ENCODE measurements at places on chromosomes 7 and 10.

GRCh38 chr10:112689327-112690072 is 242.5 kb downstream of the VTI1A start:
- DNase-seq, result no peak

GRCh38 chr10:131144711-131145375 is 166.7 kb downstream of the TCERG1L start:
- no peak for DNase-seq

DNA sequence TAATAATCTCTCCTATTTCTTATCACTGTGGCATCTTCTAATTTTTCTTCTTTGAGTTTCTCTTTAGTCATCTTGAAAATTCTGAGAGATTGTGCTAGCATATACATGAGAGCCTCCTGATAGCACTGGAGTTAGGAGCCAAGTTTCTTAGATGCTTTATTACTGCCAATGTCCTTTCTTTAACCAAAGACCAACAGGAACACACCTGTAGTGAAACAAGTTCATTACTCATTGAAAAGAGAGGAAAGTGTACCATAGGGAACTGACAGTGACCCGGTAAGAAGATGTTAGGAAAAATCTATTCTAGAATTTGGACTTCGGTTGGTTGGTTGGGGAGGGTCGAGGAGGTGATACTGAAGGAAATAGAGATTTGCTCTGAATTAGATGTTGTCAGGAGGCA is 27.1 kb upstream of the CD36 start:
- DNase-seq, result no peak

- DNase-seq, result peak; percentile 80
These were observed 41.6 kb upstream of the FHIP2A start for GRCh38 chr10:114779803-114780576.

DNA sequence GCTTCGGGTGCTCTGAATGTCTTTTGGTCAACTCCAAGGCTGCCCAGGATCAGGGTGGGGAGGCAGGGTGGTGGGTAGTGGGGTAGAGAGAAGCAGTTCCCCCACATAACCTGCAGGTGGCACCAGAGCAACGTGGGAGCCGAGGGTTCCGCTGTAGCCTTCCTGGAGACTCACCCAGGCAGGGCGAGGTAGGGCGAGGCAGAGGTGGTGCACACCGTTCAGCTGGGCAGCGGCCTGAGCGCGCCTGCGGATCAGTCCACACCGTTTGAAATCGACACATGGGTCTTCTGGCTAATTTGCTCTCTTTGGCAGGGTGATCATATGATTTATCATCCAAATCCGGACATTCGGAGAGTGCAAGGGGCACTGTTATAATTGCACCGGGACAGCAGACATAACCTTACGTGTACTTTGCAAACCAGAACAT is 41.4 kb upstream of the MAP3K8 start:
- DNase-seq, result no peak

GRCh38 chr10:3525832-3526449 is 259.1 kb downstream of the KLF6 start:
- DNase-seq, result peak; percentile 98

- no peak for DNase-seq
These were observed 132.7 kb downstream of the KCNMA1 start for GRCh38 chr10:77504873-77505257.

DNA sequence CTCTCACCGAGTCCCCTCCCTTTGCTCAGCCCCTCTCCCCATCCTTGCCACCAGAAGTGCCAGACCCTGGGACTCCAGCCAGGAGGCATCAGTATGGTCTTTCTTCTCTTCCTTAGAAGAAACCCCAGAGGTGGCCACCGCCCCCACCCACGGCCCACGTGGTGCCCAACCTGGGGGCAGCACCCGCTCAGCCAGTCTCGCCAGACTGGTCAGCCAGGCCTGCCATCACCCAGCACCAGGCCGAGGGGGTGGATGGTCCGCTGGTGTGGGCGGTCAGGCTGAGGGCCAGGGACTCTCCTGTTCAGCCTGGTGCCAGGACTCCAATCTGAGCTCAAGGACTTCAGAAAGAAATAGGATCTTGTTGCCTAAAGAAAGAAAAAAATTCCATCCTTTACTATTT is 5.8 kb upstream of the CLDN4 start:
- no peak for DNase-seq

GRCh38 chr10:58645416-58646146 is 132.9 kb downstream of the BICC1 start:
- DNase-seq, result no peak

DNA sequence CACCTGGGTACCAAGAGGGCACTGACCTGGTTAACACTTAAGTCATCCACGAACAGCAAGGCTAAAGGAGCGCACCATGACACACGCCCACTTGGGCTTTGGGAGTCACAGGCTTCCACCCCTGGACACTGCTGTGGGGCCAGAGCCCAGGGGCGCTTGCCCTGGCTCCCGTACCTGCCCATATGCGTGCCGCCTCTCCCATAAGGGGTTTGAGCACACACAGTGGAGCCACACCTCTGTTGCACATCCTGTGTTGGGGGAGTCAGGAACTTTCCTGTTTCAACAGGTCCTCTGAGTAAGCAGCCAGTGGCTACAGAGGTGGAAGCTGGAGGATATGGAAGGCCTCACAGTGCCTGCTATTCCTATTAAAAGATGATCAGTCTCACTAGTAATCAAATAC is 152.0 kb downstream of the REEP3 start:
- DNase-seq, result no peak

GRCh38 chr10:99341860-99342490 is 12.8 kb downstream of the CNNM1 start:
- peak; percentile 74 for DNase-seq

Data from stromal cell of bone marrow (primary cell).